ENCODE measurements at places on chromosomes 7 and 10. TPM values are rescaled to one million over a fixed set of nuclear protein-coding genes. Genes with fewer than 3 reads are reported as not detected.

DNA sequence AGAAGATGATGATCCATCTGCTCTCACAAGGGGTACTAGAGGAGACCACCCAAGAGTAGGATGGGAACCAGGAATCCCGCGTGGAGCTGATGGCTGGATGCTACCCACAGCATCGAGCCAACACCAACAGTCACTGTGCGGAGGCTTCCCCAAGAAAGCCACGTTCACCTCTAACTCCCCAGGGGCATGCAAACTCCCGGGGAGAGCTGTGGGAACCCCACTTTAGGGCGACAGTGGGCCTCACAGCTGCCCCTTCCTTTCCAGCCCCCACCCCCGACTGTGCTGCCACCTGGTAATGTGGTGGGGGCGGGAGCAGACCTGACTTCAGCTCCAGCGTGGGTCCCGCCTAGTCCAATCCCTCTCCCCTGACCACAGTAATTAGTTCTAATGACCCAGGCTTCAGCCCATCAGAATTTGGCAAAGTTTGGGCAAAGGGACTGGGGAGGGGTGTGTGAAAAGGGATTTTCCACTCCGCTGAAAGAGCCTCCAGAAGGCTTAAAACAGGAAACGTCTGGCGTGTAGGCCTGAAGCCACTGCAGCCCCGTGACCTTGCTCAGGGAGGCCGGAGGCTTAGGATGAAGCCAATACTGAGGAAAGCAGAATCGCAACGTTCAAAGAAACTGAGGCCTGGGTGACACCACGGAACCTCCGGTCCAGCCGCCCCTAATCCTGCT lies 20.3 kb downstream of the ASB13 start:
- no peak for DNase-seq

Gene FIS1
- total RNA-seq = 213 TPM

GRCh38 chr7:2710286-2710655 lies 22.3 kb downstream of the AMZ1 start:
- no peak for DNase-seq

Gene SFRP4
- total RNA-seq = not detected

- no peak for DNase-seq
Observed at GRCh38 chr10:11906714-11907113, 83.6 kb downstream of the PROSER2 start.

DNA sequence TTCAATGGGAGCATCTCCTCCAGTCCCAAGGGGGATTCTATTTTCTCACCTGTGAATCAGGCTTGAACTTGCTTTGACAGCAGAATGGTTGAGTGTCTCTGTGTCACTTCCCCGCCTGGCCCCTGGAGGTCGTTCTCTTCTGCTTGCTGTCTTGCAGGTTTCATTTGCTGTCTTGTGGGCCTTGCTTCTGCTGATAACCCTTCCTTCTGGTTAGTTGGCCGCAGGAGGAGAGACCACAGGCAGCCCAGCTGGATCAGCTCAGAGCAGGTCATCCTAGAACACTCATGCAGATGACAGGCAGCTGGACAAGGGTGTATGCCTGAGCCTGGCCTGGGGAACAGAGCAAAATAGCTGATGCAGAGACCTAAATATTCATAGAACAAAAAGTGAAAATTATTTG lies 344.2 kb upstream of the ADARB2 start:
- DNase-seq = no peak

DNA sequence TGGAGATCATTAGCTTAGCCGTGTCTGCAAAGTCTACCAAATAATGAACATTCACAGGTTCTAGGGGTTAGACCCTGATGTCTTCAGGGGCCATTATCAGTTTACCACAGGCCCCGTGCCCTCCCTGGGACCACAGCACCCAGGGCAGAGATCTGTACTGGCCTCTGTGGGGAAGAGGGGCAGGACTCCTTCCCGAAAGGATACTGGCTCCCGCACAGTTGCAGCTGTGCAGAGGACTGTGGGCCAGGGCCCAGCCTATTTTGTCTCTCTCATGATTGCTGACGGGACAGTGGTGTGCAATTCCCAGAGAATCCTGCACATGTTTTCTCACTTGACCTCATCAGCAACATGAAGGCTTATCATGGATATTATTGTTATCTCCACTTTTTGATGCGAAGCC lies 243.9 kb downstream of the GLRX3 start:
- DNase-seq = no peak

- no peak for DNase-seq
Observed at GRCh38 chr10:130243015-130243414, 106.8 kb downstream of the GLRX3 start.

Gene ZNF786
- total RNA-seq = 5.6 TPM

DNA sequence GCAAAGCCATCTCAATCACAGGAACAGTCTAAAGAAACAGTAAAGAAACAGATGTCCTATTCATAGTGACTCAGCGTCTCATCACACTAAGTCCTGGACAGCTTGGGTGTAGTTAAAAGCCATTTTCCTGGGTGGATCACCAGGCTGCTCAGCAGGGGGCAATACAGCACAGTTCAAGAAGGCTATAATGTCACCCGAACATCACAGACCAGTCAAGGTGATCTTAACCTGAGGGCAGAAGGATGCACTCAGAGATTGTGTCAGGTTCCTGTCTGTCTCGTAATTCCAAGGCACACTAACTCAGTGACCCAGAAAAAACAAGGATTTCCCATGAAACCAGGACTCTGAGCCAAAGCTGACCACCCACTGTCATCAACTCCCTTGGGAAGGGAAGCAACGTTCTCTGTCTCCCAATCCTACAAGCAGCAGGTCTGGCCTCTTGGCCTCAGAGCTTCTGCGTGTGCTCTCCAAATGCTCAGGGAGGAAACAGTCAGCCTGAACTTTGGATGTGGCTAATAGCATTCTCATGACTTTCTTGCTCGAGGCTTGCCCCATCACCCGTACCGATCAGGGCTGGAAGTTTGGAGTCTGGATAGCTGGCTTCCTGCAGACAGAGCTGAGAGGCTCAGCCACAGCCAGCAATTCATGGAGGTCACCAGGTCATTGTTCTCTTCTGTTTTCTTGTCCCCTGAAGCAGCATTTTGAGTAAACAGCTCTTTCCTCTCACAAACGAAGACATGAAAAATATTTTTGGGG lies 90.4 kb upstream of the FAM171A1 start:
- DNase-seq = peak; percentile 26

DNA sequence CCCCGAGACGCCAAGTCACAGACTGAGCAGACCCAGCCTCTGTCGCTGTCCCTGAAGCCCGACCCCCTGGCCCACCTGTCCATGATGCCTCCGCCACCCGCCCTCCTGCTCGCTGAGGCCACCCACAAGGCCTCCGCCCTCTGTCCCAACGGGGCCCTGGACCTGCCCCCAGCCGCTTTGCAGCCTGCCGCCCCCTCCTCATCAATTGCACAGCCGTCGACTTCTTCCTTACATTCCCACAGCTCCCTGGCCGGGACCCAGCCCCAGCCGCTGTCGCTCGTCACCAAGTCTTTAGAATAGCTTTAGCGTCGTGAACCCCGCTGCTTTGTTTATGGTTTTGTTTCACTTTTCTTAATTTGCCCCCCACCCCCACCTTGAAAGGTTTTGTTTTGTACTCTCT lies 215.6 kb downstream of the TCF7L2 start:
- no peak for DNase-seq

Gene PNLIPRP2
- total RNA-seq = not detected

GRCh38 chr10:118564114-118564513 lies 31.3 kb downstream of the PRLHR start:
- DNase-seq = no peak

DNA sequence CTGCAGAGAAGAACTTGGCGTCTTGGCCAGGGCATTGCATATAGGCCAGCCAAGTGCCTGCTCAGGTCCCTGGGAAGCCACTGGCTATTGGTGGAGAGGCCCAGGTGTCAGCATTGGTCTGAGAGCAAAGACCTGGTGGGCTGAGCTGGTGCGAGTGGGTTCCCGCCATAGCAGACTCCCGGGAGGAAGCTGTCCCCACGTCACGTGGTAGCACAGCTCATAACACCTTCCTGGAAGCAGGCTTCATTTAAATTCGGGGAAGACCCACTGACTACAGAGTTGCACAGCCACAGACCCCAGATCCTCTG lies 130.5 kb downstream of the WDR37 start:
- no peak for DNase-seq

Gene CALHM3
- total RNA-seq = not detected

Gene ARHGEF35
- 0.93 TPM for total RNA-seq

DNA sequence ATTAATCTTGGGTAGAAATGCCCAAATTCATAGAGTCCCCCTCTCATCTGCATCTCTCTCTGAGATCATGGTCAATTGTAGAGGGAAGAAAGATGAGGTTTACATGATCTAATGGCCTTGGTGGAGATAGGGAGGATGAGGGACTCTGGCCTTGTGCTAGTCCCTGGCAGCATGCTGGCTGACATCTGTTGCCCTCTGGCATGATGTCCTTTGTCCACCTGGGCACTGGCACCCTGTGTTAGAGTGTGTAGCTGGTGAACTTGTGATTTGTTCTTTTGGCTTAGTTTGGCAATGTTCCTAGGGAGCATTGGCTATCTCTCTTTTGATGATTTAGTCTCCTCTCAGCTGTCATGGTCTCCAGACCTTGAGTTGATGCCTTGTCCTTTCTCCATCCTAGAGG lies 103.2 kb downstream of the DYNC1I1 start:
- DNase-seq = no peak

Gene C7orf25
- 4.4 TPM for total RNA-seq

- DNase-seq = no peak
Observed at GRCh38 chr7:82677493-82677892, 233.9 kb upstream of the CACNA2D1 start.

Gene ESYT2
- 78.6 TPM for total RNA-seq
